ENCODE measurements at places on chromosomes 11 and 22.

DNA sequence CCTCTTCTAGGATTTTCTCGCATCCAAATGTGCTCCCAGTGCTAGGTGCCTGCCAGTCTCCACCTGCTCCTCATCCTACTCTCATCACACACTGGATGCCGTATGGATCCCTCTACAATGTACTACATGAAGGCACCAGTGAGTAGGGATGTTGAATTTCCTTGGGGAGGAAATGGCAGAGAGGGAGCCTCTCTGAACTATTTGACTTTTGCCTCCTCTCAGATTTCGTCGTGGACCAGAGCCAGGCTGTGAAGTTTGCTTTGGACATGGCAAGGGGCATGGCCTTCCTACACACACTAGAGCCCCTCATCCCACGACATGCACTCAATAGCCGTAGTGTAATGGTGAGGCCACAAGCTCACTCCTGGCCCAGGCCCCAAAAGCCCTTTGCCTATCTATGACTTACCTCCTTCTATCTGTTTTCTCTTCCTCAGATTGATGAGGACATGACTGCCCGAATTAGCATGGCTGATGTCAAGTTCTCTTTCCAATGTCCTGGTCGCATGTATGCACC is 2.5 kb downstream of the TAF10 start:
- no peak for DNase-seq

- DNase-seq, result no peak
These were observed 172.7 kb downstream of the EFCAB6 start for GRCh38 chr22:43639228-43639948.

DNA sequence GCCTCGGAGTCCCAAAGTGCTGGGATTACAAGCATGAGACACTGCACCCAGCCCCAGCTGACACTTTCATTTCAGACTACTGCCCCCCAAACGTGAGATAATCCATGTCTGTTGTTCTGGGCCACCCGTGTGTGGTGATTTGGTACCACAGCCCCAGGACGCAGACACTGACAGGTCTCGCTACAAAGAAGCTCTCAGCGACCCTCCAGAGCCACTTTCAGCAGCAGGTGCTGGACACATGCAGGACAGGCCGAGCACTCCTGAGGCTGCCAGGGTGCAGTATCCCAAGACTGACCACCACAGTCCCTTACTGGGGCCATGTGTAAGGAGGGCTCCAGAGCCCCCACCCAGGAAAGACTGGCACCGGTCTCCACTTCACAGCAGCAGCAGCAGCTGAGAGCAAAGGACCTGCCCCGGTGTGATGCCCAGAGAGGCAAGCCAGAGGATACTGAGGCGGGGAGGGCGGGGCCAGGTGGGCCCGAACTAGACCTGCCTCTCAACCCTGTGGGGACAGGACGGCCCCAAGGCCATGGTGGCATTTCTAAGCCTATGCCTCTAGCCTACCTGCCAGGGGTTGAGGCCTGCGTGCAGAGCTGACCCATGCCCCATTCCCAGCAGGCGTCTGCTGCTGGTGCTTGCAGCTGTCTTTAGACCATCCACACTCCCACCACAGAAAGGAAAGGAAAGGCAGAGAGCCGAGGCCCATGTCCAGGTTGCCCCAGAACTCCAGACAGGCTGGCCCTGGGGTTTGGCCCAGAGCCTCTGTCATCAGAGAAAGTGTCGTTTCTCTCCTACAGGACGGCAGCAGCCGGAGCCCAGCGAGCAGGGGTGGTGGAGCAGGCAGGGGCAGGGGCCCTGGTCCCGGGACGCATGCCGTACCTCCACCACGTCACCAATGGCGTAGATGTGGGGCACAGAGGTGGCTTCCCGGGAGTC is 28.0 kb upstream of the GNB1L start:
- DNase-seq, result no peak

GRCh38 chr11:118434553-118435289 is 1.6 kb upstream of the KMT2A start:
- peak; percentile 58 for DNase-seq

GRCh38 chr22:39962071-39962470 is 1.9 kb downstream of the TMA7B start:
- no peak for DNase-seq

GRCh38 chr11:19792510-19792909 is 79.9 kb downstream of the NAV2 start:
- DNase-seq, result no peak

DNA sequence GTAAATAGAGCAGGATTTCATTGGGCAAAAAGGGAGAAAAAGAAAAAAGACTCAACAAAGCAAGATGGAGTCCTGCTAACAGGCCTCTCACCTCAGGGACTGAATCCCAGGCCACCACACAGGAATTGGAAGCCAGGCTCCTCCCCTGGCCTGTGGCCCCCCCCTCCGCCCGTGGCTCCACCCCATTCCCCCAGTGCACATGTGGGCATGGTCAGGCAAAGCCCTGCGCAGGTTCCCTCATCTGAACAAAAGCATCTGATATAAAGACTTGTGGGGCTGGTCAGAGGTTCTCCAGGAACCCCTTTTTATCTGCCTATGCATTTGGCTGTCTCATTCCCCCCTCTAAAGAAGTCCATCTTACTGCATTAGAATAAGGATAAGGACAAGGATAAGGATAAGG is 46.0 kb upstream of the PAK1 start:
- DNase-seq, result no peak

GRCh38 chr22:37747080-37747714 is 50.3 kb downstream of the TRIOBP start:
- DNase-seq, result peak; percentile 64

GRCh38 chr11:26102325-26102724 is 229.6 kb upstream of the ANO3 start:
- no peak for DNase-seq

- DNase-seq, result no peak
These were observed 105.8 kb downstream of the GAB2 start for GRCh38 chr11:78311702-78312371.

- no peak for DNase-seq
These were observed 97.6 kb downstream of the CELSR1 start for GRCh38 chr22:46439576-46440465.

GRCh38 chr11:57290288-57290687 is 34.5 kb downstream of the TNKS1BP1 start:
- peak; percentile 36 for DNase-seq

DNA sequence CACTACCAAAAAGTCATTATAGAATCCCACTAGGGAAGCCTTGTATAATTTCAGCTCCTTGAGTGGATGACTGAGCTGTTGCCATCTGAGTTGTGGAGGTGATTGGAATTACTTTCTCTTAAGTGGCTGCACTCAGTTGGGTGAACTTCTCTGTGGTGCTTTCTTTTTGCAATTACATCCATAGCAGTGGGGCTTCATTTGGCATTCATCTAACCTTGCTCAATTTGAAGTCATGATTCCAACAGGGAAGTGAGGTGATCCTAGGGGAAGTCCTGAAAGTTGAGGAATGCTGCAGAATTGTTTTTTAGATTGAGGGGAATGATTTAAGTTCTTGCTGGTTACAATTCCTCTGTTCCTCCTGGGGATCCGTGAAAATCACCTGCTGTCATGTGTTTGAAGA is 39.6 kb downstream of the ARHGAP42 start:
- DNase-seq, result no peak

GRCh38 chr11:46336563-46337180 is 10.6 kb upstream of the DGKZ start:
- DNase-seq, result no peak

GRCh38 chr11:70471254-70471653 is 72.9 kb downstream of the CTTN start:
- peak; percentile 35 for DNase-seq

DNA sequence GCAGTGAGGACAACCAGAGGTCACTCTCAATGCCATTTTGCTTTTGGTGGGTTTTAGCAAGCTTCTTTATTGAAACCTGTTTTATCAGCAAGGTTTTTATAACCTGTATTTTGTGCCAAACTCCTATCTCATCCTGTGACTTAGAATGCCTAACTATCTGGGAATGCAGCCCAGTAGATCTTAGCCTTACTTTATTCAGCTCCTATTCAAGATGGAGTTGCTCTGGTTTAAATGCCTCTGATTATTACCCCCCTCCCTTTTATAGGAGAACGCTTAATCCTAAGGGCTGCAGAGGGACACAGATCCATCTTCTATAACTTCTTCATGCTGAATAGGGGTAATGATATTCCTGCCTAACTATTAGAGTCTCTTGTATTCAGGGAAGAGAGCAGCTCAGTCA is 179.1 kb downstream of the KIF18A start:
- DNase-seq, result no peak

- DNase-seq, result no peak
These were observed 119.9 kb upstream of the MPPED2 start for GRCh38 chr11:30705913-30706675.

GRCh38 chr11:14342906-14343305 is 16.1 kb downstream of the RRAS2 start:
- DNase-seq, result no peak

DNA sequence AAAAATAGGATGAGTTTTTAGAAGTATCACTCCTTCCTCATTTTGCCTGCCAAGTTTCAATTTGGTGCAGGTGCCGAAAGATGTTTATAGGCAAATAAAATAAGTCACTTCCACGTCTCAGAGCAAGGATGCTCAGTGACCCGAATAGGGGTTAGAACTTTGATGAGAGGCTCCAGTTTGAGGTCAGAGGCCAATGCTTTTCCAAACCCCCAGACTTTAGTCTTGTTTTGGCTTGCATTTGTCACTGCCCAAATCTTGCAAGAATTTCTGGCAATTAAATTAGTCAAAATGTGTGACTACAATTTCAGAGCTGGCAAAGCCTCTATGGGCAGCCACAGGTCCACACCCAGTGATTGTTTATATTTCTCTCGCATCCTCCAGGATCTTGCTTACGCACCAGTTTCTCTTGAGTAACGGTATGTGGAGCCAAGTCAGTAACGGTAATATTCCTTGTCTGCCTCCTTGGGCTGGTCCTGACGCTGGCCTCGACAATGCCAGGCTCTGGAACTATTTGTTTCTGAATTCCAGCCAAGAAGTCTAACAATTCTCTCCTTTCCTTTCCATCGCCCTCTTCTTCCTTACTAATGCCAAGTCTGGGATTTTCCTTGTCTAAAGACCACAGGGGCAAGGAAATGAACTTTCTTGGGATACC is 9.9 kb upstream of the NUP160 start:
- DNase-seq, result peak; percentile 57

- no peak for DNase-seq
These were observed 53.5 kb downstream of the ENDOD1 start for GRCh38 chr11:95143106-95143681.

DNA sequence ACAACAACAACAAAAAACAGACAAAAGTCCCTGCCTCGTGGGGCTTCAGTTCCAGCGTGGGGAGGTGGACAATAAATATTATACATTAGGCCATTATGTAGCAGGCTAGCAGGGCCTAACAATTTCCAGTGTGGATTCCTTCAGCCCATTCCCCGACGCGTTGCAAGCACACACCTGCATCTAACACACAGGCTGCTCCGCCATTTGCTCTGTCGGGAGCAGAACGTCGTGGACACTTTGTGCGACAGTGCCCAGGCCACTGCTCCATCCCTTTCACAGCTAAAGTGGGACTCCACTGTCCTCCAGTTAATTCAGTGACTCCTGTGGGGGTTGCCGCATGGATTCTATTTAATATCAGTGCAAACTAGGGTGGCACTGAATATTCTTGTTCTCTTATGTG is 10.9 kb upstream of the FGF3 start:
- no peak for DNase-seq

GRCh38 chr11:19929655-19930054 is 217.0 kb downstream of the NAV2 start:
- DNase-seq, result peak; percentile 12

GRCh38 chr11:70153133-70153727 is 49.9 kb upstream of the FADD start:
- DNase-seq, result no peak

DNA sequence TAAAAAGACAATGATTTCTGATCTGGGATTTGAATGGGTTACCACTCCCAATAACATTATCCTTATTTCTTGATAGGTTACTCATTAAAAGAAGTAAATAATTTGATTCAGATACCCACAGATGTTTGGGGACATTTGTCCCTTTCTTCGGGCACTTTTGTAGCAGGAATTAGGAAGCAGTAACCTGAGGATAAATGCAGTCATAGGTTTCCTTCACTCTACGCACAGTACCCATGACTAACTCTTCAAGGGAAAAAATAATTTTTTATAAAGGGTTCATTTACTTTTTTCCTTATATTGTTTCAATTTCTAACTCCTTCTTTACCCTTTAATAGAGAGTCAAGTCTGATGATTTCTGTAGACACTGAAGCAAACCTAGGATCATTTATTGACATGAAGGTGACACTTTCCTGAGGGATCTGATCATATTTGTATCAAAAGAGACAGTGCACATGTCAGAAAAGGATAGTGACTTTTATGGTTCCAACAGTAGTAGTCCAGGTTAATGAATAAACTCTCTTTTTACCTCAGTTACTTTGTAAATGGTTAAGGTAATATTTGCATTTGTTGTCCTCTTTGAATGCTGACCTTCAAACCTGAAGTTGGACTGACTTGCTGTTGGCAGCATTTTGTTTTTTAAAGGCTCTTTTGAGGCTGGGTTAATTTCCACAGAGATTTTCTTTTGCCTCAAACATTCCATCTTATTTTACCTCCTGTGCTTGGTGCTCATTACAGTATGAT is 1072.0 kb downstream of the LRRC4C start:
- DNase-seq, result no peak

DNA sequence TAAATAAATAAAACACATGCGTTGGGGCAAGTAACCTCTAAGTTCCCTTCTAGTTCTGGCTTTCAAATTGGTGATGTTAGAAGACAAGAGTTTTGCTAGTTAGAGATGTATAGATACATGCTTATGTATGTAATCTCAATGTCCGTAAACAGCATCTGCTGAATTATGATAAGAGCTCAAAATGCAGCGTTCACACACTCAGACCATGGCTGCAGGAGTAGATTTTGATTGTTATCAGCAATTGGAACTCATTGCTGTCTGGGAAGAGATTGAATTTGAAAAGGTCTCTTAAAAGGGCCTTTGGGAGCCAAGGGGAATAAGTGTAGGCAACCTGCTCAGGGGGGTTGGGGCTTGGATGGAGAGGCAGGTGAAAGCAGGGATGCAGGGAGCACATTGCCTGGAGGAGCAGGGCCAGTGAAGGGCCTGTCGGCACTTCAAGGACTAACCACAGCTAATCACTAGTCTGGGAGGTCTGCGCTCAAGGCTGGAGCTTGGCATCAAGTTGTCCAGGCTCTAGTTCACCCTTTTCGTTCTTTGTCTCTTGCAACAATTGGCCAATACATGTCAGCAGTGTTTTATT is 2.7 kb upstream of the RAG1 start:
- DNase-seq, result peak; percentile 3

GRCh38 chr11:106409222-106409621 is 331.8 kb downstream of the AASDHPPT start:
- DNase-seq, result no peak

GRCh38 chr11:116879800-116880625 is 42.6 kb upstream of the APOA1 start:
- DNase-seq, result peak; percentile 76
